ENCODE measurements at places on chromosomes 7 and 10.

DNA sequence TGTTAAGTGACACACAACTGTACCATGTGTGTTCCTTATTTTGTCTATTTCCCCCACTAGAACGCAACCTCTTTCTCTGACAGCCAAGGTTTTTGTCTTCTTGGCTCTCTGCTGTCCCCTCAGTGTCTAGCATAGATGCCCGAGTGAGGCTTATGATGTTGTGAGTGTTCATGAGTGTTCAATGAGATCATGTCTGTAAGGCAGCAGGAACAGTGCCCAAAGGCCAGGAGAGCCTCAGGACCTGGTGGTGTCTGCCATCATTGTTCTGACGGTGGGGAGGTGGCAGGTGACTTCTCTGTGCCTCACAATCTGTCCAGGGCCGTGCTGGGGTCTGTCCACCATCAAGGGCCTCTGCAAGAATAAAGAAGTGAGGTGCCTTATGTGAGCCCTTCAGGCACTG is 66.5 kb downstream of the JCAD start:
- DNase-seq: no peak

DNA sequence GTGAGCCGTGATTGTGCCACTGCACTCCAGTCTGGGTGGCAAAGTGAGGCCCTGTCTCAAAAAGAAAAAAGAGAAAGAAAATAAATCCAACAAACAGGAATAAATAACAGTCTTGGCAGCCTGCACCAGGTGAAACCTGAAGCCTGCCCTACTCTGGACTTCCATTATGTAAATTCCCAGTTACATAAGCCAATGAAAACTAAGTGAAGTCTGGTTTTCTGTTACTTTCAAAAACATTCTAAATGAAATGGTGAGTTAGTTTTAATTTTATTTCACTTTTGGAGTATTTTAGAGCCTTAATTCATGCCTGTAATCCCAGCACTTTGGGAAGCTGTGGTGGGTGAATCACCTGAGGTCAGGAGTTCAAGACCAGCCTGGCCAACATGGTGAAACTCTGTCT is 22.5 kb upstream of the HIBADH start:
- no peak for DNase-seq

DNA sequence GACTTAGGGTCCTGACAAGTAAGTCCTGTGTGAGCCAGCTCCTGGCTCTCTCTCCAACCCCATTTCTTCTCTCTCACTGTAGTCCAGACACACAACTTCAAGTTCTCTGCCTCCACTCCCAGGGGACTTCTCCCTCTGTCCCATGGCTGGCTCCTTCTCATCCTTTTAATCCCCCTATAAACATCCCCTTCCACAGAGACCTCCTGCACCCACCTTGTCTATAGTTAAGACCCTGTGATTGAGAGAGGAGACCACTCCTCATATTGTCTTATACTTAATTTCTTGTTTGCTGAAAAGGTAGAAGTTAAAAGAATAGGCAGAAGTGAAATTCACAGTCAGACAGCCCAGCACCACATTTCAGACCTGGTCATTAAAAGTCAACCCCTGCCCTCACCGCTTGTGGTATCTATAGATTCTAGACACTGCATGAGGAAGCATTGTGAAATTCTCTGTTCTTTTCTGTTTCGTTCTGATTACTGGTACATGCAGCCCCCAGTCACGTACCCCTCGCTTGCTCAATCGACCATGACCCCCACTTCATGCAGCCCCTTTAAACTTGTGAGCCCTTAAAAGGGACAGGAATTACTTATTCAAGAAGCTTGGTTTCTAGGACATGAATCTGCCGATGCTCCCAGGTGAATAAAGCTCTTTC is 125.6 kb upstream of the FRMD4A start:
- no peak for DNase-seq

GRCh38 chr7:70520611-70521010 is 611.3 kb upstream of the GALNT17 start:
- DNase-seq: no peak
